Esophagus (tissue), 2 donors: ENCODE measurements at places on chromosomes 4 and X. TPM values are rescaled to one million over a fixed set of nuclear protein-coding genes. Genes with fewer than 3 reads are reported as not detected.

ADH1B gene
- polyA plus RNA-seq, result 31.3 TPM

TMEM47 gene
- 5.1 TPM for polyA plus RNA-seq

DUSP21 gene
- polyA plus RNA-seq, result not detected

MAGED1 gene
- polyA plus RNA-seq, result 18.3 TPM

TLR3 gene
- 3.6 TPM for polyA plus RNA-seq

FRAS1 gene
- 1.6 TPM for polyA plus RNA-seq

USP17L13 gene
- polyA plus RNA-seq, result not detected

RS1 gene
- polyA plus RNA-seq, result not detected

SLITRK4 gene
- 0.06 TPM for polyA plus RNA-seq

PDE6B gene
- 0.41 TPM for polyA plus RNA-seq

SSX1 gene
- not detected for polyA plus RNA-seq

ZNF141 gene
- polyA plus RNA-seq, result 3.7 TPM

ZFP42 gene
- polyA plus RNA-seq, result 0.01 TPM

ZFYVE28 gene
- polyA plus RNA-seq, result 5.4 TPM

CTAG2 gene
- not detected for polyA plus RNA-seq

MTNR1A gene
- polyA plus RNA-seq, result not detected

TMEM144 gene
- 2.7 TPM for polyA plus RNA-seq

DAPP1 gene
- polyA plus RNA-seq, result 29.1 TPM

F9 gene
- not detected for polyA plus RNA-seq

NLGN3 gene
- 0.19 TPM for polyA plus RNA-seq

GK2 gene
- polyA plus RNA-seq, result not detected

LRCH2 gene
- polyA plus RNA-seq, result 0.45 TPM

DCAF12L1 gene
- not detected for polyA plus RNA-seq

COL25A1 gene
- polyA plus RNA-seq, result 0.02 TPM
